ENCODE measurements at places on chromosomes 6 and 20. TPM values are rescaled to one million over a fixed set of nuclear protein-coding genes. Genes with fewer than 3 reads are reported as not detected.

- DNase-seq, result peak; percentile 38
Measured at GRCh38 chr20:51428401-51429143, 113.9 kb downstream of the NFATC2 start.

GRCh38 chr6:14499841-14500240, 382.3 kb downstream of the CD83 start:
- DNase-seq, result no peak

MATN4 gene
- polyA plus RNA-seq, result 0.33 TPM

DNA sequence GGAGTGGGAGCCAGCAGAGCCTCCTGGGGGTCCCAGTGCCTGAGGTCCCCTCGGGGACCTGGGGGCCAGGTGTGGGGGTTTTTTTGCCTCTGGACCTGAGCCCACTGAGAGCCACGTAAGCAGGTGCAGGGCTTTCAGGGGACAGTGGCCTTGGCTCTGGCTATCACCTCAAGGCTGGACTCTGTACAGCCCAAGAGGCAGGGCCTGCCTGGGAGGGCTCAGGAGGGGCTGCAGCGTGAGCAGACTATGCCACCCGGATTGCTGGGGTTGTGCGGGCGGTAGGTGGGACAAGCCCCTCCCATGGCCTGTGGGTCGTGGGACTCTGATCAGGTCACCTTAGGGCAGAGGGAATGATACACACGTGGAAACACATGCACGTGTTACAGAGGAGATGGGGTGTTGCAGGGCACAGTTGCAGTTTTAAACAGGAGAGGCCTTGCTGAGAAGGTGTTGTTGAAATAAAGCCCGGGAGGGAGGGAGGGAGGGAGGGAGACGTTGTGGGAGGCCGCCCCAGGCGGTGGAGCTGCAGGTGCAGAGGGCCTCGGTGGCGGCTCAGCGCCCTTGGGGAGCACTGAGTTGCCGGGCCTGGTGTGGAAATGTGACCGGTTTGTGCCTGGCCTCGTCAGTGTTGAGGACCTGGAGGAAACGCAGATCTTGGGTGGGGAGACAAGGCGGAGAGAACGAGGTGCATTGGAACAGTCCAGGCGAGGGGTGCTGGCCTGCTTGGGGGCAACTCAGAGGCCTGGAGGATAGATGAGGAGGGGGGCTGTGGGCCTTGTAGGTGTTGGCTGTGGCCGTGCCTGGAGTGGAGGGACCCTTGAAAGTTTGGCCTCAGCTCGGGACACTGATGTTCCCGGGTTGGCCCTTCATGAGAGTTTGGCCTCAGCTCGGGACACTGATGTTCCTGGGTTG, 2.3 kb downstream of the TCEA2 start:
- DNase-seq, result no peak

DNA sequence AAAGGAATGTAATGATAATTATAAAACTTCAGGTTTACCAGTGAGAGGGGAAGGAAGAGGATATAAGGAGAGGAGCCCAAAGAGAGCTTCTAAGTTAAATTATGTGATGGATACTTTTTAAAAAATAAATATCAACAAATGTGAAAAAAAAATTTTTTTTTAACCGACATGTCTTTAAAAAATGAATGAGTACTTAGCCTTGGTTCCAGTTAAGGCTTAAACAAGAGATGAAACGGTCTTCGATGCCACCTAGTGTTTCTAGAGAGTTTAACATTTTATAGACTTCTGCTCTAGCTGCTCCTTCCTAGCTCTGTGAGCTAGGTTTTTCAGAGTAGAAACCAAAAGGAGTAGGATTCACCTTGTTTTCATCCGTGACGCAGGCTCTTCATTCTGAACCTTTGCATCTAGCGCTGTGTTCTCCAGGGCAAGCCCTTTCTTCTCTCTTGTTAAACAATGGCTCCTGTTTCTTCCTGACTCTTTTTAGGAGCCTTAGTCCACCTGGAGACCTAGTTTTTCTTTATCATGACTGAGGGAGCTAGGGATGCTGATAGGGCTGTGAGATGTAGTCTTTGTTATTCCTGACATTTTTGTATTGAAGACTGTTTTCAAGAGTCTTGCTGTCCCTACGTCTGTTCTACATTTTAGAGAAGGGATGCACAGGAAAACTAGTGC, 42.4 kb upstream of the GNRH2 start:
- peak; percentile 15 for DNase-seq

GATA5 gene
- polyA plus RNA-seq, result 5.4 TPM

DNA sequence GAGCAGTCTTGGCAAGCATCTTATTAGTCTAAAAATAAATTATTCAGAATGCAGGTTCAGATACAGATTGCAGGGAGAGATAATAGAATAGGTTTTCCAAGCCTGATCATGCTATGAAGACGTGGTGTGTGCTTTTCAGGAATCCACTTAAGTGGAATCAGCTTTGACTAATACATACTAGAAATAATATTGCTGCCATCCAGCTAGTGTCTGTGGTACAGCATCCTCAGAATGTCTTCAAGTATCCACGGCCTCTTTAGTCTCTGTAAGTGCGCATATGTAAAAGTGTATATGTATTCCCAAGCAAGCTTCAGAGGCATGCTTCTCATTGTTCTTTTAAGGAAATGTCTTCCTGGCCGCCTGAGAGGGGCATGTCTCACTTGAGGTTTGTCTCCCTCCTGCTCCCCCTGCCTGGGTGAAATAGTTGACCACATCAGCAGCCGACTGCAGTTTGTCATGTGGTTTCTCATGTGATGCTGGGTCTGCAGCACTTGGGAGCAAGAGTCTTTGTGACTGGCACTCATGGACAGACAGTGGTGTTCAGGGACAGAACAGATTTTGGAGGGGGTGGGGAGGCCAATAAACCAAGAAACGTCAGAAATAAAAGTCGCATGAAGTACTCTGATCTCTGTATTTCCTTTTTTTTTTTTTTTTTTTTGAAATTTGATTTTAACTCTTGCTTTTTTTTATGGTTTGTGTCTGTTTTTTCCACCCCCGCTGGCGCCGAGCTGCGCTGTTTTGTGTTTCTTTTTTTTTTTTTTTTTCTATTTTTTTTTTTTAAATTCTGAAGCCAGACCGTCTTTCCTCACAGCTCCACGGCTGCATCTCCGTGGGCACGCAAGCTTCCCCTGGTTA, 150.8 kb downstream of the PRL start:
- no peak for DNase-seq

- no peak for DNase-seq
Measured at GRCh38 chr20:40966103-40966502, 62.5 kb upstream of the TOP1 start.
